Aortic smooth muscle cell (primary cell): ENCODE measurements at places on chromosomes 6 and 20. TPM values are rescaled to one million over a fixed set of nuclear protein-coding genes. Genes with fewer than 3 reads are reported as not detected.

BTN1A1 gene
- total RNA-seq = under 0.01 TPM in 1 of 2 replicates, not detected in the other

SLC18B1 gene
- 10.4 and 15.4 TPM in 2 replicates for total RNA-seq

BACH2 gene
- total RNA-seq = under 0.01 and 0.19 TPM in 2 replicates

COX4I2 gene
- total RNA-seq = not detected in 2 replicates

MUC21 gene
- total RNA-seq = not detected in 2 replicates

CST2 gene
- 2.8 and 10.8 TPM in 2 replicates for total RNA-seq

RFX6 gene
- not detected in 2 replicates for total RNA-seq
